ENCODE measurements at places on chromosomes 12 and 14. TPM values are rescaled to one million over a fixed set of nuclear protein-coding genes. Genes with fewer than 3 reads are reported as not detected.

GRCh38 chr14:73633116-73634010 is 11.4 kb upstream of the DNAL1 start:
- DNase-seq: peak; percentile 80

The SLC8B1 gene
- 23.8 TPM for total RNA-seq

DNA sequence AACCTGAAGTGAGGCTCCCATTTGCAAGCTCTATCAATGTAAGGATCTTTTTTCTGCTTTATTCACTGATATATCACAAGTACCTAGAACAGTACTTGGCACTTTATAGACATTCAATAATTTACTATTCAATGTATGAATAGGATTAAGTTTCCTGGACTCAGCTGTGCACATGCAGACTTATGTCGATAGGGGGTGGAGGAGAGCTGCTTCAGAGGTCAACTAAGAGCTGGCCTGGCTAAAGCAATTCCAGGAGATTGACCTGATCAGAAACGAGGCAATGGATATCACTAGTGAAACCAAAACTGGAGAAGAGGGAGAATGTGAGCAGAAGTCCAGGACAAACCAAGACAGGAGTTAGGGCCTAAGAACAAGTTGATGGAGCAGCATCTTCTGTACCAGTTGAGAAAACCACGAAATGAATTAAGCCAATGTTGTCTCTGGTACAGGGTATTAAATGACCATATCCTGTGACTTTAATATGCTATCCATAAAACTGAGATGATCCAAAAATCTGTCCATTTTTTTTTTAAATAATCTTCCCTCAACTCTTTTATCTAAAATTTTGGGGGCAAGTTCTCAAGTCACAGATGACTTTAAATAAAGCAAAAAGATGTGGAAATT is 169.2 kb downstream of the PIK3C2G start:
- DNase-seq: peak; percentile 49

DNA sequence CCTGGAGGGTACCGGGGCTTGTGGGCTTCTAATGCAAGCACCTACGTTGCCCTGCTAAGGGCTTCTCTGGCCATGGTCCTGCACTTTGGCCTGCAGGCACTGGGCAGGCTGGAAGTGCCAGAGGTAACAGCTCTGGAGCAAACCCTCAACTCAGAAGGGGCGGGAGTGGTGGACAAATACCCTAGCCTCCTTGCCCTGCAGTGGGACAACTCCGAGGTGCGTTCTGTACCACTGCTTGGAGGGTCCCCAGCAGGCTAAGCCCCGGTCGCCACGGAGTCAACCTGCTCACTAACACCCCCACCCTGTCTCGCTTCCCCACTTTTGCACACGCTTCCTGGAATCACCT is 20.4 kb upstream of the BEGAIN start:
- peak; percentile 39 for DNase-seq

The C12orf54 gene
- total RNA-seq: not detected

The TTC8 gene
- 18.9 TPM for total RNA-seq

DNA sequence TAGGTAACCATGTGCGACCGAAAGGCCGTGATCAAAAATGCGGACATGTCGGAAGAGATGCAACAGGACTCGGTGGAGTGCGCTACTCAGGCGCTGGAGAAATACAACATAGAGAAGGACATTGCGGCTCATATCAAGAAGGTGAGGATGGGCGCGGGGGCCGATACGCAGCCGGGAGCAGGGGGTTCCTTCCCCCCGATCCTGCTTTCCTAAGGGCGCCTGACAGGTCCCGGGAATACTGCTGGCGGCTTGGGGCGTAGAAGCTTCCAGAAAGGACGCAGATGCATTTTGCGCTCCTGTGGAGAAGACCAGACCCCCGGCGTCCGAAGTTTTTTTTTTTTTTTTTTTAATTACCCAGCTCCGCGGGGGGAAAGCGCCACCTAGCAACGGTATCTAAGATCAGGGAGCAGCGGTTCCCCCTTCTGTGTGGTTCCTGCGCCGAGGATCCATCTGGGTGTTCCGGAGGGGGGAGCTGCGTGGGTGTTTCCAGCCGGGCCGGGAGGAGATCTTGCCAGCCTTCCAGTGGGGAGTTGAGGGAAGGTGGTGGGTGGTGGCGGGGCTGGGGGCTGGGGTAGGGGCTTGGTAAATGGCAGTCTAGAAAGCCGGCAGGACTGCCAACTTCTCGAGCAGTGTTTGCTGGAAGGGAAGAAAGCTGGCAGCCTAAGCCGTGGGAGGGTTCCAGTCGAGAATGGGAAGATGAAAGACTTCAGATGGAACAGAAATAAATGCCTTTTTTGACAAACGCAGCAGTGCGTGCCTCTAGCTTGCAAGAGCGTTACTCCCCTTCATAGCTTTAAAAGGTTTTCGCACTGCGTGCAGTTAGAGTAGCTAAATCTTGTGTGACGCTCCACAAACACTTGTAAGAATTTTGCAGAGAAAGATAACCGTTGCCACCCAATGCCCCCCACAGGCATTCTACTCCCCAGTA is 764 bp downstream of the DYNLL1 start:
- DNase-seq: peak; percentile 77

GRCh38 chr14:75230140-75230792 is 48.4 kb upstream of the FOS start:
- DNase-seq: no peak

The SLC2A14 gene
- total RNA-seq: 0.31 TPM

GRCh38 chr12:101493556-101493955 is 18.4 kb downstream of the SPIC start:
- no peak for DNase-seq

- no peak for DNase-seq
Measured at GRCh38 chr14:23378612-23379220, 1.9 kb downstream of the CMTM5 start.

DNA sequence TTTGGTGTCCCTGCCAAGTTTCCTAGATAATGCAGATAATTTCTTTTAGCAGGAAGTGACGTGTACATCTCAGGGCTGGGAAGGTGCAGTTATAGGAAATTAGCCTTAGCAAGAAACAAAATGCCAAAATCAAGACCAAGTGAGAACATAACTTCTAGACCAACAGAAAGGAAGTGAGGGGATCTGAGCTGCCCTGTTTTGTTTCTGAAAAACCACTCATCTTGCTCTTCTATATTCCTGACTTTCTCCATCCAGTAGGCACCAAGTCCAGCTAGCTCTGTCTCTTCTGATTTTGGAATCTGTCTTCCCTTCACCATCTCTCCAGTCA is 23.9 kb upstream of the DUSP6 start:
- DNase-seq: no peak

The KLHL42 gene
- total RNA-seq: 15.3 TPM

- DNase-seq: no peak
Measured at GRCh38 chr12:29957835-29958234, 174.1 kb upstream of the TMTC1 start.

The FBLN5 gene
- 20.3 TPM for total RNA-seq

DNA sequence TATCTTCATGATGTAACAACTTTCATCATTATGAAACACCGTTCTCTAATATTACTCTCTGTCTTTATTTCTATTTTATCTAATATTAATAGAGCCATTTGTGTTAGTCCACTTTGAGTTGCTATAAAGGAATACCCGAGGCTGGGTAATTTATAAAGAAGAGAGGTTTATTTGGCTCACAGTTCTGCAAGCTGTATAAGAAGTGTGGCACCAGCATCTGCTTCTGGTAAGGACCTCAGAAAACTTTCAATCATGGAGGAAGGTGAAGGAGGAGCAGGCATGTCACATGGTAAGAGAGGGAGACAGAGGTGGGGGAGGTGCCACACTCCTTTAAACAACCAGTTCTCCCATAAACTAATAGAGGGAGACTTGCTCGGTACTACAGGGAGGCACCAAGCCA is 25.1 kb downstream of the BORCS5 start:
- no peak for DNase-seq

DNA sequence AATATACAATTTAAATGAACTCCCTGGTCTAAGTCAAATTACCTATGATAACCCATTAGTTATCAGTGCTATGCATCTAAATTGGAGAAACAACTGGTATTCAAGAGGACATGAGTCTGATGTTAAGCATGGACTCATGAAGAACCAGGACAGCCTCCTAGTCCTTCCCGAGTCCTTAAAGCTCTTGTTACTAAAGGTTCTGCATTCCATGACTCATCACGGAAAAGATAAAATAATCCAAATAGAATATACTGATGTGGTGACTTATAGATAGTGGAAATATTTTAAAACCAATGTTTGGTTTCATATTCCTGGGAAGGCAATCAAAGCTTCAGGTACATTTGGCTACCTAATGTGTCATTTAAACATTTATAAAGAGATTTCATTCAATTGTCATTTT is 117.2 kb upstream of the PMCH start:
- DNase-seq: no peak

The OTUB2 gene
- total RNA-seq: 0.93 TPM

The SERPINA5 gene
- 111 TPM for total RNA-seq

DNA sequence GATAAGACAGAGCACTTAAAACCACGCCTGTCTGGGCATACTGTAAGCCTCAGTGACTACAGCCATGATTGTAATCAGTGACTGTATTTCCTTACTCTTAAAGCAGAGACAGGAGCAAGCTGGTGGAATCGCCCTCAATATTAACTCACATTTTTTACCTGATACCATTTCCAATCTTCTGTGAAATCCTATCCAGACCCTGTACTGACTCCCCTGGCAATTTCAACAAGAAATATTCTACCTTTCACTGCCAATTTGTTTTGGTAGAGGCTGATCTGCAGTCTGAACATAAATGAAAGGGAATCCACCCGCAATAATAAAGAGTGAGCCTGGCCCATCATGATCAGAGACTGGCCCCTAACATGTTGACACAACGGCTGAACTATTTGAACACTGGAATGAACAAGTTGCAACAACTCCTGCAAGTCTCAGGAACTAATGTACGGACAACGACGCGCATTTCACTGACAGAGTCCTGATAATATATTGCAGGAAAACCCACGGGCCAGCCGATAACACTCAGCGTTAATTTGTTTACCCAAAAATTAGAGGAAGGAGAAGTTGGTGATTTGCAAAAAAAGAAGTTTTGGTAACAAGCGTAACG is 195.5 kb upstream of the BTG1 start:
- DNase-seq: no peak

The BIN2 gene
- 2.3 TPM for total RNA-seq

GRCh38 chr12:17829813-17830212 is 260.2 kb downstream of the RERGL start:
- no peak for DNase-seq

- no peak for DNase-seq
Measured at GRCh38 chr14:42994051-42994736, 1387.5 kb downstream of the LRFN5 start.

The TMPRSS12 gene
- not detected for total RNA-seq

The LHX5 gene
- total RNA-seq: not detected

The CLEC4A gene
- total RNA-seq: 0.63 TPM

- no peak for DNase-seq
Measured at GRCh38 chr12:88921434-88921833, 341.2 kb upstream of the KITLG start.

- no peak for DNase-seq
Measured at GRCh38 chr12:75642226-75642625, 130.8 kb upstream of the KRR1 start.

GRCh38 chr12:107760207-107760808 is 629 bp downstream of the PRDM4 start:
- DNase-seq: peak; percentile 43

GRCh38 chr12:104602406-104602805 is 145.7 kb downstream of the CHST11 start:
- DNase-seq: no peak

GRCh38 chr12:75489613-75490210 is 9.2 kb downstream of the GLIPR1 start:
- DNase-seq: no peak

GRCh38 chr12:5505751-5506150 is 73.8 kb downstream of the NTF3 start:
- no peak for DNase-seq

- no peak for DNase-seq
Measured at GRCh38 chr14:99530407-99531155, 49.4 kb downstream of the CCNK start.

GRCh38 chr14:64698903-64699302 is 5.3 kb upstream of the PLEKHG3 start:
- DNase-seq: no peak

- DNase-seq: no peak
Measured at GRCh38 chr12:33588725-33589405, 149.2 kb upstream of the SYT10 start.

GRCh38 chr12:57836442-57837375 is 9.8 kb downstream of the CTDSP2 start:
- DNase-seq: peak; percentile 76

The RPGRIP1 gene
- total RNA-seq: 1.8 TPM

GRCh38 chr12:115761784-115762183 is 515.7 kb downstream of the MED13L start:
- no peak for DNase-seq

GRCh38 chr12:33438851-33439586 is 600 bp downstream of the SYT10 start:
- DNase-seq: no peak

DNA sequence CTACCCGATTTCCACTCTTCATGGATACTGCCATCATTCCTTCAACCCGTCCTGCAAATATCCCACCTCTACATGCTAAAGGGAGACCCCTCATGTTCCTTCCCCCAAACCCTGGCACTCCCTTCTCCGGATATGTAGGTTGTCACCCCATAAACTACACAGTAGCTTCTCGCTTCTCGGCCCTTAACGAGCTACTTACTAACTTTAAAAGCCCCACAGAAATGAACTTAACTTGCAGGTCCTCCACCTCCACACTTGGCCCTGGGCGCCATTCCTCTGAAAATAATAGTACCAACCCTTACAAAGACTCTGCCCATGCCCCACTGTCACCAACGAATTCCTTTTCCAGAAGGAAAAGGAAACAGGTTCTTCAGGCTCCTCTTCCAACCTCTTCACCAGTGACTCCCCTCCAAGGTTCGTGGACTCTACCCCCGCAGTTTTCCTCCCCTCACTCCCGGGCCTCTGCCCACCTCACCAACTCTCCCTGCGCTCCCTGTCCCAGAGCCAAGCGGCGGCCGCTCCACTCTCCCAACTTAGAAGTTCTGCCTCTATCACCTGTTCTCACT is 1.2 kb downstream of the SPPL3 start:
- DNase-seq: no peak

DNA sequence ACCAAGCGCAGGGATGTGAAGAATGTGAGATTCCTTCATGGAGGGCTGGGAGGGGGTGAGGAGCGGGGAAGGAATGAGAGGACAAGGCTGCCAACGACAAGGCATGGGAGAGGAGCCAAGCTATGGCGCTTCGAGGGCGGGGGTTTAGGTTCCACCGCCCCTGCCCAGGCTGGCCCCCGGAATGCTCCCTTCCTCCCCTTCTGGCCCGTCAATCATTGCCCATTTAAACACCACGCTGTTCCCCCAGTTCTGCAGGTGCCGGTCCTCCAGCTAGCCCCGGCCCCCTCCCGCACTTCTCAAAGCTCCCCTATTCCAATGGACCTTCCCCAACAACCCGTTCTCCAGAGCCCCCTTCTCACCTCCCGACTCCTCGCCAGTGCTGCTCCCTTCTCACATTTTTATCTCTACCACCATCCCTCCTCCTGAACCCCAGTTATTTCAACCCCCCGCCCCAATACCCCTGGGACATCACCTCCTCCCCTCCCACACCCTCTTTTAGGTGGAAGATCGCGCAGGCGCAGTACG is 428 bp downstream of the RNF41 start:
- DNase-seq: no peak

DNA sequence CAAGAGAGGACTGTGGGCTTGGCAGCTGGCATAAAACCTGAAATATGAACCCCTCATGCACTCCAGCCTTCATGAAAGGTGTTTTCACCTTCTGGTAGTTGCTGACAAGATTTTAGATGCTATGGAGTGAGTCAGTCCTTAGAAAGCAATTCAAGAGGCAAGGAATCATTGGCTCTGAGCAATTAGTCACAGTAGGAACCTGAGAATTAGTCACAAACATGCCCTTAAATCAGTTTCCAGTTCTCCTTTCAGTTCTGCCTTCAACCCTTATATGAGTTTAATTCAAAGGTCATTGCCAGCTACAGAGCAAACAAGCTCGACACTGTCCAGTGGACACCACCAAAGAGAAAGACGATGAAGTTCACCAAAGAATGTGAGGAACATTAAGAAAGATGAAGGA is 472.3 kb downstream of the GLT1D1 start:
- DNase-seq: no peak

All from right lobe of liver (tissue), 6 donors.